ENCODE measurements at places on chromosomes 4 and X. TPM values are rescaled to one million over a fixed set of nuclear protein-coding genes. Genes with fewer than 3 reads are reported as not detected.
A peak's percentile ranks its signal among the peaks of the same experiment; 100 is the strongest.

Gene ADAMTS3
- 3.2 TPM for total RNA-seq

Gene KLB
- total RNA-seq, result not detected

GRCh38 chr4:113040793-113041192 lies 8.7 kb upstream of the ANK2 start:
- H3K27me3 ChIP-seq, result peaks cover 1% of the 10 kb centered on the region
- H3K4me3 ChIP-seq, result no peak overlapping the region
- no peak for DNase-seq

GRCh38 chrX:65528705-65529340 lies 5.8 kb downstream of the LAS1L start:
- peaks cover 6% of the 10 kb centered on the region for H3K4me1 ChIP-seq
- DNase-seq, result peak; percentile 84
- H3K27ac ChIP-seq, result no peak overlapping the region
- no peak overlapping the region for H3K4me3 ChIP-seq

DNA sequence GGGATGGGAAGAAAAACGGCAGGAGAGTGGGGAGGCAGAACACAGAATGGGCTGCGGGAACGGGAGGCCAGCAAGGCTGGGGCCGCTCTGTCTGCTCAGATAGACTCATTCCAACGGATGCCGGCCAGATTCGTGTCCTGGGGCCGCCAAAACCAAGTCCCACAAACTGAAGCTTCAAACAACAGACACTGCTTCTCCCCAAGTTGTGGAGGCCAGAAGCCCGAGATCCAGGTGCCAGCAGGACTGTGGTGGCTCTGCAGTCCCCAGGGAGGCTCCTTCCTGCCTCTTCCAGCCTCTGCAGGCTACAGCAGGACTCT lies 100.6 kb downstream of the ADRA2C start:
- H3K36me3 ChIP-seq, result no peaks in the 10 kb centered on the region
- no peak overlapping the region for H3K27ac ChIP-seq
- no peak for DNase-seq

GRCh38 chr4:10456595-10457254 lies 501 bp downstream of the ZNF518B start:
- peaks cover 44% of the 10 kb centered on the region for H3K27me3 ChIP-seq
- peaks cover 14% of the 10 kb centered on the region for H3K4me1 ChIP-seq
- H3K4me3 ChIP-seq, result peak overlapping the region; percentile 66
- no peak overlapping the region for H3K27ac ChIP-seq
